Inflammatory macrophage treated with lipopolysaccharide for 1 hour (primary cell): ENCODE measurements at places on chromosomes 3 and 15.
A peak's percentile ranks its signal among the peaks of the same experiment; 100 is the strongest.

- DNase-seq, result no peak
Observed at GRCh38 chr15:97955035-97955434, 5.5 kb upstream of the ARRDC4 start.

DNA sequence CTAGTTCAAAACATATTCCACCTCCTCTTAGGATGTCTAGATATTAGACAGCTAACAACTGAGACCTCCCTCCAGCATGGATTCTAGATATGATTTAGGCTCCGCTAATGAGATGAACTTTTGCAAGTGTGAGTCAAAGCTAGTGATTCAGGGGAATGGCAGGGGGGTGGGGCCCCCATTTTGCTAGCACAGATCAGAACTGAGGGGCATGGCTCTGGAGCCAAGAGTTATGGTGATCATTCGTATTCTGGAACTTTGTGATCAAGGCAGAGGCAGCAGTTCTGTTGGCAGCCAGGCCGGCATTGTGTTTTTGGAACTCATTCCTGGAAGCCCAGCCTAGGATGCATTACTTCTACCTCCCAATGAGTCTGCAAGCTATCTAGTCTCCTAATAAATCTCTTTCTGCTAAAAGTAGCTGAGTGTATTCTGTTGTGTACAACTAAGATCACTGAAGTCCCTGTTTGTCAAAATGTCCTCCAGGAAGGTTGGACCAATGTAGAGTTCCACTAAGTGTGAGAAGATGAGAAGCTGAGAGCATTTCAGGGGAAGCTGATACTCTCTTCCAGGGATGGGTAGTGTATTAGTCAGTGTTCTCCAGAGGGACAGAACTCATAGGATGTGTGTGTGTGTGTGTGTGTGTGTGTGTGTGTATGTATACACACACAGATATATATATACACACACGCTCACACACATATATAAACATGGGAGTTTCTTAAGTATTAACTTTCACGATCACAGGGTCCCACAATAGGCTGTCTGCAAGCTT is 312.7 kb downstream of the TLE3 start:
- DNase-seq, result no peak

DNA sequence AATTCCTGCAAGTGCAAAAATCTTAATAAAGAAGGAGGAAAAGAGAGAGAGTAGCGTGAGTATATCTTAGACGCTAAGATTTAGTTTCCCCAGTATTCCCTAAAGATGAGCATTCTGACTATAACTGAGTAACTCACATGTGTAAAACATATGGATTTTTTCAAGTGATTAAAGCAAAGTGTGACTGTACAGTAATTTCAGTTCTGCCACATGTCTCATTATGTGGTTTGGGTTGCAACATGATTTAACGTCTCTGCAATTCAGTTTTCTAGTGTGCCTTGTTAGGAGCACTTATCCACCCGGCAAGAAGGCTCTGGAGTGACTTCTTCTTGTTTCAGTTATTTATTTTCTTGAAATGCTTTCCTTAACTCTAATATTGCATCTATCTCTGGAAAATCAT is 514.1 kb downstream of the ROBO1 start:
- DNase-seq, result no peak

DNA sequence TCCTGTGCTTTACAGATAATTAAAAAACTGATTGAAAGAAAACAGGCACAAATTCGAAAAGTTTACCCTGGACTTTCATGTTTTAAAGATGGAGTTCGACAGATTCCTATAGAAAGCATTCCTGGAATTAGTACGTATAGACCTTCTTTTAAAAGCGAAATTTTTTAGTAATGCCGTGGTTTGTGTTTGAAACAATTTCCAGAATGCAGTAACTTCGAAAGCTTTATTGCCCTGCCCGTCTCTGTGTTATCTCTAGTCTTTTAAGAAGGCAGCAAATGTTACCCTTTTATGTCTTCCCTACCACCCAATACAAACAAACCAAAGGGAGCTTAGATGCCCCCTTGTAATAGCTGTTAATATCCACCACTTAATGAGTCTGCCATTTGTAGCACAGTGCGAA is 39.7 kb downstream of the SGO1 start:
- DNase-seq, result no peak

GRCh38 chr15:77417602-77418001 is 2.3 kb downstream of the PEAK1 start:
- no peak for DNase-seq

- no peak for DNase-seq
Observed at GRCh38 chr15:62857411-62857853, 185.1 kb upstream of the TPM1 start.

DNA sequence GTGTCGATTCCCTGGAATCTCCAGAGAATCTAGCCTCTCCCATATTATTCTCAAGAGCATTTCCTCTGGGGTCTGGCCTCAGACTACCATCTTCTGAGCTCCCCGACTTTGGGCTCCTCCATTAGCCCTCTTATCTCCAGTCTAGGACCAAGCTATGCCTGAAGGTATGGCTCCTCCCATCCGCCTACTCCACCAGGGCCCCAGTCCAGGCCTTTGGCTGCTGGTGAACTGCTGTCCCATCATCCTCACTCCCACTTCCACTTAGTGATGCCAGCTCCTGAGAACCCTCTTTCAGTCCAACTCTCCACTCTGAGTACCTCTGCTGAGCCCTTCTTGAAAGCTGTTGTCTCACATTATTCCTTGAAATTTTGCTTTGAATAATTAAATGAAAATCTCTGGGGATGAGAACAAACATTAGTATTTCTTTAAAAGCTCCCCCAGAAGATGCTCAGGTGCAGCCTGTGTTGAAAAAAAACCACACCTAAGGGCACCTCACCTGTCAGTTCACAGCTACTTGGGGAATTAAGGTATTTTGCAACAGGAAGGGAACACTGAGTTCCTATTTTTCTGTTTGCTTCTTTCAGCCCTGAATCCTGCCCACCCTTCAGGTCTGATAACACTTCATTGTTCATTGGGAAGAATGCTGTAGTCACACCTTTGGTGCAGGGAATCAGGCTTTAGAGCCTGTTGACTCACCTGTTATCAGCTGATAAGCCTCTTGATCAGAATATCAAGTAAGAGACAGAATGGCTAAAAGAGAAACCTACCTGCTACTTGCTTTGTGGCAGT is 9.5 kb downstream of the CLDN18 start:
- no peak for DNase-seq

DNA sequence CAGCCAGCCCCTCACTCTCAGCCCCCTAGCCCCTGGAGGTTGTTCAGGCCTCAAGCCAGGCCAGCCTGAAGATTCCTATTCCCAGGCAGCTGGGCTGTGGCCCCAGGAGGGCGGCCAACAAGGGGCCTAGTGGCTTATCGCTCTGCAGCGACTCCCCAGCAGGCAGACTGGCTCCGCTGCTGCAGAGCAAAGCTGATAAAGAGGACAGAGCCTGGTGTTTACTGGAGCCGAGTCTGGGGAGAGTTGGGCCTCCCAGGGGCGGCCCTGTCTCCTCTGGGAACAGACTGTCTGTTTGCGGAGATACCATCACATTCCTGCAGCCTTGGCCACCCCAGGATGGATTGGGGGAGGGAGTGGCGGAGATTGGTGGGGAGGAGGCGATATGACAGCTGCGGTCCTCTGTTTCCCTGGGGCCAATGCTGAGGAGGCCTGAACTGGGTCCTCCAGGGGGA is 22.4 kb upstream of the SMAD6 start:
- DNase-seq, result no peak

DNA sequence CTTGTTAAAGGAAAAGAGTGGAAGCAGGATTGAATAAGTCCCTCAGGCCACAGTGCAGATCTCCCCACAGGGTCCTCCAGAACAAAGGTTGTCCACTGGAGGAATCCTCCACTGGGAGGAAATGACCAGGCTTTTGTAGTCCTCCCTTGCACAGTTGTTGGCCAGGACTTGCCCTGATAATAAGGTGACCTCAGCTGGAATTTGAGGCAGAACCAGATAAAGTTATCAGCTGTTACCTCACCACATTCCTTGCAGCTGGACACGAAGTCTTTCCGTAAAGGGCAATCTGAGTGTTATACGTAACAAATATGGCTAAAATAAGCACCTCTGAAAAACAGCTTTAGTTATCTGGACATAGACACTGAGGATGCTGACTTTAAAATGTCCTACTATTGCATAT is 83.5 kb upstream of the NAALADL2 start:
- DNase-seq, result no peak

GRCh38 chr15:47502041-47502440 is 215.3 kb upstream of the SEMA6D start:
- no peak for DNase-seq

DNA sequence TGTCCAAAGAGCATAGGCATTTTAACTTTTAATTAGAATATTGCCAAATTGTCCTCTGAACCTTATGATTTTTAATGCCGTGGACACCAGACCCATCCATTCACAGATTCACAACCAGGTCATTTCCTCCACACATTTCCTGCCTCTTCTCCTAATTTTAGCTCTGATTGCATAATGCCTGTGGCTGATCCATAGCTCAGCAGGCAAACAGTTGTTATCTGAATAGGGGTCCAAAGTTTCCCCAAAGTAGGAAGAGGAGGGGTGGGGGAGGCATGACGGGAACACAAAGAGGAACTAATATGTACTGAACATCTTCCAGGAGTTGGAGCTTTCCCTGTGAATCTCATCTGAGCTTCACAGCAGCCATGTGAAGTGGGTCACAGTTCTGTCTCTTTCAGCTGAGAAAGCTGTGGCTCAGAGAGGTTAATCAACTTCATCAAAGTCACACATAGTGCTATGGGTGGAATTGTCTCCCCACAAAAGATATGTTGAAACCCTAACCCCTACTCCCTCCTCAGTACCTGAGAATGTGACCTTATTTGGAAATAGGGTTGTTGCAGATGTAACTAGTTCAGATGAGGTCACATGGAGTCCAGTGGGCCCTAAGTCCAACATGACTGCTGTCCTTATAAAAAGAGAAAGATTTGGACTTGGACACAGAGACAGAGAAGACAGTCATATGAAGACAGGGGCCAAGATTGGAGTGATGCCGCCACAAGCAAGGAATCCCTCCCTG is 106.7 kb upstream of the AGBL1 start:
- DNase-seq, result no peak

DNA sequence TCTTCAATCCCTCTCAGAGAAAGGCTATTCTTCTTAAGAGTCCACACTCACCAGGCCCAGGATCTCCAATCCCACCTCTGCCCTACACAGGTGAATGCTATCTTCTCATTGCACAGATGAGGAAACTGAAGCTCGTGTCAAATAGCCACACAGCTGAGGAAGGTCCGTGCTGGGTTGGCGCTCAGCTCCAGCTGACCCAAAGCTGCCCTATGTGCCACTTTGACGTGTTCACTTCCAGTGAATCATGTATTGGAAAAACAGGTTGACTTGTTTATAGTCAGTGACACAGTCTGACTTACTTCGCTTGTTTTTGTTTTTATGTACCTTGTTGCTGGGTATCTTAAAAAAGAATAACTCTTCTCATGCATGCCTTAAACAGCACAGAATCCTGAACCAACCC is 32.4 kb upstream of the ALDH1A3 start:
- DNase-seq, result no peak

GRCh38 chr15:74221399-74222239 is 14.5 kb upstream of the CCDC33 start:
- no peak for DNase-seq

DNA sequence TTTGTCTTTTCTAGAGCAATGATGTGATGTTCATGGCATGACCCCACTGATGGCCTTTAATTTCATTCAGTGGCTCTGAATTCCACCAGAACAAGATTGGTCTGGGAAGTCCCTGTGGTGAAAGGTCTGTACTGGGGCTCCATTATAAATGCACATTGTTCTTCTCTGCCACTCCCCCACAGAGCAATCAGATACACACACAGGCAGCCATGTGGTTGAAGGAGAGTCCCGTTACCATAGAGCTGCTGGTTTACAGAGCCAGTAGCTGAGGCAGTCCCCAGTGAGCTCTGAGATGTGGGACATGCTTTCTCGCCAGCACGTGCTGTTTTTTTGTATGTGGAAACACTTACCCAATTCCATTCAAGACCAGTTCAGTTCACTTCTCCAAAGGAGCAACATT is 172.7 kb upstream of the TRIM42 start:
- DNase-seq, result no peak

DNA sequence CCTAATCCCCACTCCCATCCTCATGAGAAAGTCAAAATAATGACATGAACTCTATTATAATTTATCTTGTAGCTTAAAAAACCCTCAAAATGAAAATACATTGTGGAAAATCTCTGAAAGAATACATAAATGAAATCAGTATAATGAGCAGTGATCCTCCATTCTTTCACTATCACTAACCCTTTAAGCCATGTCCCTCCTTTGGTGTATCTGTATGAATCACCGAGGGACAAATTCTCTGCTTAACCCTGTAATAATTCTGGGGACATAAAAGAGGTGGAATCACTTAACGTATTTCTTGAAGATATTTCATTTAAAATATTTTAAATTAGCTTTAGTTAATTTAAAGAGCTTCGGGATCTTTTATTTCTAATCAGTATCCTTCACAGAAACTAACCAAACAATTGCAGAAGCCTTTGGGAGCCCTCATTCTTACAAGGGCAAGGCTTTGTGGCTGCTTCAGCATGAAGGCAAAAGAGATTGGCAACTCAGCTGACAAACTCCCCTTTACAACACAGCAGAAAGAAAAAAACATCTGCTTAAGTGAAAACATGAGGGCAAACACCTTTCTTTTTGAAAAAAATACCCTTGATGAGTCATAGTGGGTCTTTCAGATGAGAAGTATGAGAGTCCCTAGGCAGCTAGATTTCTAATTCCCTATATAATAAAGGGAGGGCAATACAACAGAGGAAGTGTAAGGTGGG is 44.0 kb upstream of the ALCAM start:
- no peak for DNase-seq

DNA sequence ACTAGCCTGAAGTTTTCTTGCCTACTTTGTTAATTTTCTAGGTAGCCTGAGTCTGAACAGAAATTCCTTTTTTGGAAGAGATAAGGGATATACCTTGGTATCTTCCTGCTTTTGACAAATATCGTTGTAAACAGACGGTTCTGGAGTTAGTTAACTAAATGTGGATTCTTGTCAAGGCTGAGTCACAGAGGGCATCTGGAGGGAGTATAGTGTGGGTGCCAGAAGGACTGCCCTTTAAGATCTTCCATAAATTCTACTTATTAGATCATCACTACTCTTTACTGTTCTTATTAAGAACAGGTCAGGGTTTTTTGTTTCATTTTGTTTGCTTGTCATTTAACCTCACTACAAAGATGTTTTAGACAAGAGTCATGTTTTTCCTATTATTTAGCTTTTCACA is 125.3 kb upstream of the SKOR1 start:
- no peak for DNase-seq

- no peak for DNase-seq
Observed at GRCh38 chr15:34684351-34684750, 70.4 kb downstream of the GJD2 start.

- DNase-seq, result no peak
Observed at GRCh38 chr3:50358355-50358910, 888 bp downstream of the TMEM115 start.

- no peak for DNase-seq
Observed at GRCh38 chr3:193883551-193883950, 252.4 kb upstream of the HES1 start.

DNA sequence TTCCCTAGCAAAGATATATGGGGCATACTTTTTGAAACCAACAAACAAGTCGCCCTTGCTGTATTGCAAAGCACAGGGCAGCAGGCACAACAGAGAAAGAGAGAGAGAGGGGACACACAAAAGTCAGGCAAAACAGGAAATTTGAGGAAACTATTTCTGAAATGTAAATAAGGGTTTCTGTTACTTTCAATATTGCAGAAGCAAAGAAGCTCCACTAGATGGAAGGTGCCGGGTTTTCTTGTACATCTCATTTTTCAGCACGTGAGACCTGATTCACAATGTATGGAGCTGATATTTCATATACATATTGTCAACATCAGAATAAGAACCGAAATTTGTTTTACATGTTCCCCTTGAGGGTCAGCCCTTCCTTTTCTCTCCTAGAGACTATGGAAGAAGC is 127.4 kb downstream of the FOXP1 start:
- peak; percentile 36 for DNase-seq
